ENCODE measurements at places on chromosomes 16 and 17.
A peak's percentile ranks its signal among the peaks of the same experiment; 100 is the strongest.

DNA sequence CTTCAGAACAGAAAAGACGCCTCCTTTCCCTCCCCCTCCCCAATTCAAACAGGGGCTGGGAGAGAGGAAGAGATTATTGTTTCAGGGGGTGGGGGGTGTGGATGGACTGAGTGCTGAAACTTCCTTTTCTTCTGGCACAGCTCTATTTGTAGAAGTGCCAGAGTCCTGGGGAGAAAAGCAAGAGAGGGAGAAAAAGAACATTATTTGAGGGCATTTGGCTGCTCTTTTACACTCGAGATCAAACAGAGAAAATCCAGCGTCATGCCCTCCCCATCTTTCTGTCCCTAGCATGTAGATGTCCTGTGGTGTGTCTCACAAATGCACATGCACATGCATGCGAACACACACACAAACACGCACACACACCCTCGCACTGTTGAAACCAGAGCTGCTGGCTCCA, 13.0 kb downstream of the ARL4D start:
- DNase-seq: no peak

- DNase-seq: no peak
These were observed 14.8 kb upstream of the POLR3E start for GRCh38 chr16:22282254-22282892.

DNA sequence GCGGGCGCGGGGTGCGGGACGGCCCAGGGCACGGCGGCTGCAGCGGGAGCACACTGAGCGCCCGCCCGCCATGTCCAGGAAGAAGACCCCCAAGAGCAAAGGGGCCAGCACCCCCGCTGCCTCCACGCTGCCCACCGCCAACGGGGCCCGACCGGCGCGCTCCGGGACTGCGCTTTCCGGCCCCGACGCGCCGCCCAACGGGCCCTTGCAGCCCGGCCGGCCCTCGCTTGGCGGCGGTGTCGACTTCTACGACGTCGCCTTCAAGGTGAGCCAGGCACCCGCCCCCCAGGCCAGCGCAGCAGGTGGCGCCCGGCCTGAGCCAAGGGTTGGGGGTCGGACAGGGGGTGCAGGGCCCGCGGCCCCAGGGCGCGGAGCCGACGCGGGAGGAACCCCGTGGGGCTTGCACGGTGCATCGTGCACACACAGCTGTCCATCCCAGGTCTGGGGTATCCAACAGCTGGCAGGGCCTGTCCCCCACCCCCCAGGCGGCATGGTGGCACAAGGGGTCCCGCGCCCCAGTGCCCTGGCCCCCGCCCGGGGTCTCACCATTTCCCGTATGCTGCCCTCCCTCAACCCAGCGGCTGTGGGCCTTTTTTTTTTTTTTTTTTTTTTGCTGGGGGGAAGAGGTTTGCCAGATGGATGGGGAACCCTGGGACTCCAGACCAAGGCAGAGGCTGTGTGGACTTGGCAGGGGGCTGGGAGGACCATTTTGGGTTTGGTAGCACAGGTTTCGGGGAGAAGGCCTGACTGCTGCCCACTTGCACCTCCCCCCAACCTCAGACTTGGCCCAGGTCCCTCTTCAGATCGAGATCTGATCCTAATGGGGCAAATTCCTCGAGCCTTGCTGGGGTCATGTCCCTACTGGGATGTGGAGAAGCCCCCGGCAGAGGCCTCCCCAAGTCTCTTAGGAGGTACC, 547 bp downstream of the RAB26 start:
- DNase-seq: peak; percentile 31

- DNase-seq: no peak
These were observed 779 bp upstream of the CCDC102A start for GRCh38 chr16:57537194-57537505.

All from stimulated activated CD4-positive, alpha-beta T cell treated with anti-CD3 and anti-CD28 coated beads, Interleukin-2, amount 100 ng/mL, for 48 hours (primary cell).